Activated CD8-positive, alpha-beta T cell treated with anti-CD3 and anti-CD28 coated beads, Interleukin-2, amount 10 ng/mL, durations not matched to agents 7 days and 5 days (primary cell): ENCODE measurements at places on chromosomes 5 and 9. TPM values are rescaled to one million over a fixed set of nuclear protein-coding genes. Genes with fewer than 3 reads are reported as not detected.

The SPRY4 gene
- total RNA-seq, result 0.79 TPM

The RNF224 gene
- total RNA-seq, result not detected

The LCN15 gene
- total RNA-seq, result not detected

The BRD3OS gene
- 16.0 TPM for total RNA-seq

The RXRA gene
- total RNA-seq, result 4.2 TPM

The PTAR1 gene
- total RNA-seq, result 51.3 TPM

The DMRT2 gene
- not detected for total RNA-seq

The MUSK gene
- not detected for total RNA-seq

The DRD1 gene
- total RNA-seq, result not detected

The FOXD4L5 gene
- 0.23 TPM for total RNA-seq

The LAMC3 gene
- total RNA-seq, result not detected

The LEAP2 gene
- 3.4 TPM for total RNA-seq

The CHSY3 gene
- not detected for total RNA-seq

The HSDL2 gene
- 29.8 TPM for total RNA-seq

The GABRB2 gene
- total RNA-seq, result not detected

The WDR38 gene
- total RNA-seq, result not detected

The EHMT1 gene
- total RNA-seq, result 112 TPM

The SEMA5A gene
- total RNA-seq, result not detected

The IL13 gene
- 1.6 TPM for total RNA-seq

The ECM2 gene
- not detected for total RNA-seq

The C1QTNF2 gene
- not detected for total RNA-seq

The GFPT2 gene
- not detected for total RNA-seq

The PCDHGB1 gene
- not detected for total RNA-seq

The PCDHA5 gene
- total RNA-seq, result not detected

The HCN1 gene
- total RNA-seq, result not detected

The WWC1 gene
- not detected for total RNA-seq

The TGFBI gene
- not detected for total RNA-seq

The OTULINL gene
- total RNA-seq, result 68.3 TPM
